Non-pigmented ciliary epithelial cell (primary cell): ENCODE measurements at places on chromosomes 6 and 20.

DNA sequence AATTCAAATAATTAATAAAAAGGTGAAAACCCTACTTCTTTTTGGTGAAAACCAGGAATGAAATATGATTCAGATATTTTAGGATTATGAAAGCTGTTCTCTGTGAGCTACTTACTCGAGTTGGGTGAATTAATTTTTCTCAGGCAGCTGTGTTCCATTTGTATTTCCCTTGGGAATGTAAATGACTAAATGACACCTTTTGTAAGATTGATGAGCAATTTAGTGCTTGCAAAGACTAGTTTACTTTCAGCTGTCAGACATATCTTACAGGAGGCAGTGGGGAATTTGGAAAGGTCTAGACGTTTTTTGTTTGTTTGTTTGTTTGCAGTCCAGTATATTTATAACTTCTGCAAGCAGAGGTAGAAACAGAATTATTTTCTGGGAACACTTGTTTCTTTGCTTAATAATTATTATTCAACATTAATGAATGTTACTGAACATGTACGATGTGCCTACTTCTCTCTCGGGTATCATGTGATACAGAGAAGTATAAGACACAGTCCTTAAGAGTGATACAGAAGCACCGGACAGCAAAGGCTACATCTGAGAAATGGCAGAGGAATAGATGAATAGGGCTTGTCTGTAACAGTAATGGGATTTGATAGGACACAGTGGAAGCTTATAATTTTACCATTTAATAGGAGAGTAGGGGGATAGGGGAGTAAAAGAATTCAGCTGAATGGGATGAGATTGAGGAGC lies 91.3 kb downstream of the AKAP7 start:
- no peak for DNase-seq

GRCh38 chr6:136706430-136706829 lies 85.8 kb downstream of the MAP3K5 start:
- DNase-seq = no peak

DNA sequence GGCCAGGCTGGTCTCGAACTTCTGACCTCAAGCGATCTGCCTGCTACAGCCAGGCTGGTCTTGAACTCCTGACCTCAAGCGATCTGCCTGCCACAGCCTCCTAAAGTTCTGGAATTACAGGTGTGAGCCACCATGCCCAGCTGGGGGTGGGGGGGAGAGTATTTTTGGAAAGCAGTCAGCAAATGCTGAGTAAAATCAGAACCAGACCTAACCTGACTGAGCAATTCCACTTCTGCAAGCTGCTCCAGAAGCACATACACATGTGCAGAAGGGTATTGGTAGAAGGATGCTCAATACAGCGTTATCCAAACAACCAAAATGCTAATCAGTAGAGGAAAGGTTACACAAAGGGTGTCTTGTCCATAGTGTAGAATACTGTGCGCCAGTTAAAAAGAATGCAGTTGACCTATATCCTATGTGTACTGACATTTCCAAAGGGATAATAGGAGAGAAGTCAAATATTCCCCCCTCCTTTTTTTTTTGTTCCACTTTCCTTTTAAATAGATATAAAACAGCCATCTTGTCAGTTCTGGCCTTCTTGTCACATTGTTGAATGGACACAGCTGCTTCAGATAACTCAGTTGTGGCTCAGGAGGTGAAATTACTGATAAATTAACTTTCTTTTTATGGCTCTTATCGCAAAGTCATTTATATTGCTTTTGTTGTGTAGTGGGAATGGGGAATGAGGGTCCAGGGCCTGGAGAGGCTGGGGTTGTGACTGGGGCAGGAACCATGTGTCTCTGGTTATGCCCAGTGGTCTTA lies 74.6 kb downstream of the DTD1 start:
- DNase-seq = no peak

DNA sequence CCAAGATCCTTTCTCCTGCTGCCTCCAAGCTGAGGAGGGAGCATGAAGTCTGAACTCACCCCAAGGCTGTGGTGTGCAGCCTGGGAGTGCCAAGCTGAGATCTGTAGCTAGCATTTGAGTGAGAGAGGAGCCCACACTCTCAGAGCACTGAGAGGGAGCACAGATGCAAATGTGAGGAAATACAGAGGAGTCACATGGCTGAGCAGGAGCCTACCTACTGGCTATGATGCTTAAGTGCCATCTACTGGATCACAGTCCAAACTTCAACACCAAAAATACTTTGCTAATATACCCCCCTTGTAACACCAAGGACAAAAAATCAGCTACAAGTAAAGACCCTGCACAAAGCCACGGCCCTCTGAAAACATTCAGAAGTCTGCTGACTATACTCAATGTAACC lies 94.4 kb upstream of the IMPG1 start:
- DNase-seq = no peak

DNA sequence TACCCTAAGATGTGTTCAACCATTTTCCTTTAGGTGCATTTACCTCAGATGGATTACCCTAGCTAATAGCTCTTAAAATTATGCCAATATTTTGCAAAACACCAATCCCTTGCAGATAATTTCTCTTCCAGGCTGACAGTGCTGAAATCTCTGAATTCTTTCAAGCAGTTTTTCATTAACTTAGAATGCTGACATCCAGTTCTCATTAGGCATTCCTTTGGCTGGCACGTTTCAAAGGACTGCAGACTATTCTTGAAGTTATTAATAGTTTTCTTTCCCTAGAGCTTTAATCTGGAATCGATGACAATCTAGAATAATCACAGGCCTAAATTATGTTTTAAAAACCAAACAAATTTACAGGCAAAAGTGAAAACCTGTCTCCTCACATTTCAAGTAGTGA lies 68.3 kb downstream of the SMLR1 start:
- DNase-seq = no peak

DNA sequence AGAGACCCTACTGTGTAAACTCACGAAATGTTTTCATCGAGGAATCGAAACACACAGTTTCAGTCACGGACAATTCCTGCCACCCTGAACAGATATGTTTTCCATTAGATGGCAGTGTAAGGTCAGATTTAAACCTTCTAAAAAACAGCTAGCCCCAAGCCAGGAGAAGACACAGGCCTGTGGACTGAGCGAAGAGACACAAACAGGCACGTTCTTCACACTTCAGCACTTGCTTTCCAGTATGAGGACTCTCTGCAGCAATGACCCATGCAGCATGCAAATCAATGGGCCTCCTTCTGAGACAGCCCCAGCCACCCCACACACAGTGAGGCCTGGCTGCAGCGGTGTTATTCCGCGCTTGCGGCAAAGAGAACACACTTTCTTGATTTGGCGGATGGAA lies 31.9 kb downstream of the HUS1B start:
- DNase-seq = no peak

GRCh38 chr6:100461278-100461916 lies 3.3 kb downstream of the SIM1 start:
- no peak for DNase-seq

DNA sequence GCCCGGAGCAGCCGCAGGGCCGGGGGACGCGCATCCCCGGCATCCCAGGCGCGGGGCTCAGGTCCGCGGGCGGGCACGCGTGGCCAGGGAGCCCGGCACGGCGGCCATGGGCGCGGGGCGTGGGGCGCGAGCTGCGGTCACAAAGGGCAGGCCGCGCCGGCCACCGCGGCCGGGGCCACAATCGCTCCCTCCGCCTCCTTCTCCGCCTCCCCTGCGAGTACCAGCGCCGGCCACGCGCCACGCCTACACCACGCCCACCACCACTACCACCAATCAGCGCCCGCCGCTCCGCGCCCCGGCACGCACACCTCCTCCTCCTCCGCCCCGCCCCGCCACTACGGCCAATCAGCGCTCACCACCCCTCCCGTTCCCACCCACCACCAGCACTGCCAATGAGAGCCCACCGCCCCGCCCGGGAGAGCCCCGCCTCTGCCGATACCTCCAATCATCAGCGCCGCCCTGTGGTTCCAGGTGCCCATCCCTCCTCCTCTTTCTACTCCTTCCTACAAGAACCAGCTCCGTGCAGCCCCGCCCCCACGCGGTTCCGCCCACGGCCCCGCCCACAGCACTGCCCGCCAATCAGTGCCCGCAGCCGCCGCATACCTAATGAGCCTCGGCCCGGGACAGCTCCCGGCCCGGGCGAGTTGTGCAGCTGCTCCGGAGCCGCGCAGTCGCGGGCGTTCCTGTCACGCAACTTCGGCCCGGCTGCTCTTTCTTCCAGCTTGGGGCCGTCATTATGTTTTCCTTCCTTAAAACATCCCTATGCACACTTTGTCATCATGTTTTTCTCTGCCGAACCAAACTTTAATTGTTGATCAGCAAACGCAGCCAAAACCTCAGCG lies at the start of gene RPS6KA2:
Gene RPS6KA2, minus strand, starts transcription at position 219 of the 842 bp plus-strand sequence. CDS start 232 bp downstream, outside the sequence.
- peak; percentile 96 for DNase-seq

- DNase-seq = no peak
Observed at GRCh38 chr6:167825332-167826229, 1.1 kb upstream of the AFDN start.

DNA sequence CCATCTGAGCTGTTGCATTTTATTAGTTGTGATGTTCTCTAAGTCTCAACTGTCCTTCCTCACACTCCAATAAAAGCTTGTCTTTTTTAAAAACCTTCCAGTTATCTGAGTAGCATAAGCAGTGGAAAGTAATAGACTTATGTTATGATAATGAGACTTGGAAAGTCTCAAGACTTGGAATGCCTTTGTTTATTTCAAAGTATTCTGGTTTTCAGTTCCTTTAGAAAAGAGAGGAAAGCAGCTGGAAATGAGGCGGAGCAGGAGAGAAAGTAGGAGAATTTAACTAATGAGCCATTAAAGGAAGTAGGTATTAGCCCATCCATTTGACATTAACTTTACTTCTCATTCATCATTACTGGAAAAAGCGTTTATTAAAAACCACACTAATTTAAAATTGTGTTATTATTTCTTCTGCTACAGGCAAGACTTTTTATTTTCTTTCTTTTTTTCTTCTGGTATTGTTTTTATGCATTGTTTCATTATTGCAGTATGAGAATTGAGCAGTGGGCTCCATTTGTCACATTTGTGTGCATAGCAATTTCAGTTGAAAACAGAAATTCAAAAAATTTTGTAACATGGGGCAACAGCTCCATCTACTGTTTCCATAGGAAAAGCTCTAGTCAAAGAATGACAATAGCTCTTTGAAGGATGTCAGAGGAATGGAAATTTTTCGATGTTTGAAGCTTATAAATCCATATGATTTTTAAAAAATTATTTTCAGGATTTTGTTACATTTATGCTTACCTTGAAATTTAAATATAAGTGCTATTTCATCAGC lies 194.8 kb downstream of the COL9A1 start:
- no peak for DNase-seq

GRCh38 chr6:135633573-135633972 lies 136.0 kb upstream of the AHI1 start:
- DNase-seq = no peak

- no peak for DNase-seq
Observed at GRCh38 chr6:125004198-125004597, 42.0 kb downstream of the RNF217 start.

GRCh38 chr6:24517659-24518543 lies 23.1 kb downstream of the ALDH5A1 start:
- DNase-seq = no peak

DNA sequence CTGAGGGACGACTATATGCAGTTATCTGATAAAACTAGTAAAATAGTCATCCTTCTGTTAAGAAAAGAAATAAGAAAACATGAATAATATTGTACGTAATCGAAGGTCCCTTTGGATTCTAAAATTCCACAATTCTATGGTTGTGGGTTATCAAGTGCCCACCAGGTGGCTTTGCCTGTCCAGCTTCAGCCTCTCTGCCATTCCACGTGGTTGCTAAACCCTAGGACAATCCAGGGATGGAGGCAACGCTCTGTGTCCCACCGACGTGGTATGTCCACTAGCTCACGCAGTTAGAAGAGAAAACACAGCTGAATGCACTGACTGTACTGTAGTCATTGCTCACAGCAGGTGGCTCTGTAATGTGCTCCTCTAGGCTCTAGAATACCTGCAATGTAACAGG lies 349.3 kb downstream of the FARS2 start:
- DNase-seq = no peak

- no peak for DNase-seq
Observed at GRCh38 chr6:88856566-88856965, 106.9 kb downstream of the RNGTT start.
